Activated CD4-positive, alpha-beta T cell treated with anti-CD3 and anti-CD28 coated beads for 36 hours (primary cell): ENCODE measurements at places on chromosomes 5 and 9. TPM values are rescaled to one million over a fixed set of nuclear protein-coding genes. Genes with fewer than 3 reads are reported as not detected.

GRCh38 chr9:23581931-23582330 lies 244.1 kb downstream of the ELAVL2 start:
- DNase-seq = no peak

DNA sequence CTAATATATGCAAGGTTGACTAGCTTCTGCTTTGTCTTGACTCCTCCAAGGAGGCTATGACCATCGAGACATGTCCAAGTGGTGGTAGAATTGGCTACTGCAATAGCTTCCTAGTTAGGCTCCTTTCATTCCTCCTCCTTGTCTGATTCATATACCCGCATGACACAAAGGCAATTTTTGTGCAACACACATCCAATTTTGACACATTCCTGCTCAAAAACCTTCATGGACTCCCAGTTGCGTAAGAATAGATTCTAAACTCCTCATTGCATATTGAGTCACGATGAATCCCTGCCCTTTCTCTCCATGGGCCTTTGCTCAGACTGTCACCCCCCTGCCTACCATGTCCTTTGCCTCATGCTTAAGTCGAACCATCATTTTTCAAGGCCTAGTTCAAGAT lies 344.5 kb downstream of the ACTL7B start:
- DNase-seq = no peak

- DNase-seq = no peak
Measured at GRCh38 chr5:102713278-102713677, 41.8 kb upstream of the PAM start.

- no peak for DNase-seq
Measured at GRCh38 chr9:31606678-31607077, 777.8 kb upstream of the ACO1 start.

DNA sequence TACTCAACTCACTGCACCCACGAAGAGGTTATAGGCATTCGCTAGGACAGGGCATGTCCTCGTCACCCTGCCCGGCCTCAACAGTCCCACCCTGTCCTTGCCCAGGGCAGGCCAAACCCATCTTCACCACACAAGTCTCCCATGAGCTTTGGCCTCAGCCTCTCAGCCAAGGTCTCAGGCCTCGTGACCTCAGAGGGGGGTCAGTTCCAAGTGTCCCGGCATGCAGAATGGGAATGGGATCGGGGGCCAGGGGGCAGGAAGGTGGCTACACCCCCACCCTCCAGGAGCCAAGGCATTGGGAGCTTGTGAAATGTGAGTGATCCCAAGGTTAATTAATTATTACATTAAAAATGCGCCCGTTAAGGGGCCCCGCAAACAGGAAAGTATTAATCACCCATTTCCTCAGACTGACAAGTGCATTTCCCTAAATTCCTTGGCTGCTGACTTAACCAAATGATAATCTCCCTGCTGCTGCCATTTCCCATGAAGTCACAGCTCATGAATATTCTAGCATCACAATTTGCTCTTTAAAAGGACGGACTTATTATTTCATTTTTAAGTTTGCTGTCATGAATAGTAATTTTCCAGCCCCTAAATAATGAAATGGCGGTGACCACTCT lies 8.0 kb upstream of the UBAC1 start:
- no peak for DNase-seq

GRCh38 chr9:87695523-87695922 lies 30.4 kb upstream of the CTSL start:
- DNase-seq = no peak

- no peak for DNase-seq
Measured at GRCh38 chr5:118553662-118554061, 434.7 kb downstream of the DTWD2 start.

DNA sequence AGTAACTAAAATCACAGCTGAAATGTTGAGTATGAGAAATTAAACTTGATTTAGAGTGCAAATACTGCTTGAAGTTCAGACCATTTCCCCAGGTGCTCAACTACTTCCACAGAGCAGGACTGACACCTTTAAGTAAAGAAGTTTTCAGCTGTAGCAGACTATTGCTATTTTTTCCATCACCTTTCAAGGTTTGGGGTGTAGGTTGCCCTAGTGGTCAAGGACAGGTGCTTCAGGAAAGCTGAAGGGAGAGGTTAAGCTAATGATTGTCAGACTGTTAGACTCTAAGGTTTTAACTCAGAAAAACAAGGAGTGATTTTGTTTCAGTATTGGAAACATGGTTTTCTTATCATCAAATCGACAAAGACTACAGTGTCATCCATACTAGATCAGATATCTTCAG lies 162.1 kb downstream of the CCDC192 start:
- no peak for DNase-seq

GRCh38 chr9:38355517-38356120 lies 36.9 kb upstream of the ALDH1B1 start:
- DNase-seq = no peak

DNA sequence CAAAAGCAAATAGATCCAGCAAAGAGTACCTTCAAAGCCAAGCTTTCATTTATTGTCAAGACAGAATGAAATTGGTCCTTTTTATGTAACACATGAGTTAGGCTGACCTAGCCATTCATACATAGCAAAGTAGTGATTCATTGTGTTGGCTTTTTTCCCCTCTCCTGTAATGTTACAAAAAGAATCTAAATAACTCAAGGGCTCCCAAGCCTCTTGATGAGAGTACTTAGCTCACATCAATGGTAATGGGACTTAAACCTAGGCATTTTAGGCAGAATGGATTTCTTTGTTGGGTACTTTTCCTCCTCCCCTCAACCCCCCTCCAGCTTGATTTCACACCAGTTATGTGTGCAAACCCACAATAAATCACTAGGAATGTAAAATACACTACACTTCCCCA lies 123.7 kb downstream of the EBF1 start:
- DNase-seq = no peak

DNA sequence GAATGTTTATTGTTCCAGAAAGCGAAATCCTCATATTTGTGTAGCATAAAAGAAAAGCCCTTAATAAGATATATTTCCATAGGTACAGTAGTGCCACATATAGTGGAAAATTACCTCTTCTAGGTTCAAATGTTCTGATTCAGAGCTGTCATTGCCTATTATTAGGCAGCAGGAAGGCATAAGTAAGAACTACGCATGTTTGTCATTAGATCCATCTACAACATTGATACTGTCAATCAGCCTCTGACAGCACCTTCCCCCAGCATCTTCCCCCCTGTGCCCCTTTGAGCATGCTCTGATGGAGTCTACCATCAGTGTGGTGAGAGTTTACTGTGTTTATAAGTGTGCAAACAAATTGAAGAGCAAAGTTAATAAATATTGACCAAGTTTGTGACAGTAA lies 816.1 kb downstream of the TLE4 start:
- no peak for DNase-seq

DNA sequence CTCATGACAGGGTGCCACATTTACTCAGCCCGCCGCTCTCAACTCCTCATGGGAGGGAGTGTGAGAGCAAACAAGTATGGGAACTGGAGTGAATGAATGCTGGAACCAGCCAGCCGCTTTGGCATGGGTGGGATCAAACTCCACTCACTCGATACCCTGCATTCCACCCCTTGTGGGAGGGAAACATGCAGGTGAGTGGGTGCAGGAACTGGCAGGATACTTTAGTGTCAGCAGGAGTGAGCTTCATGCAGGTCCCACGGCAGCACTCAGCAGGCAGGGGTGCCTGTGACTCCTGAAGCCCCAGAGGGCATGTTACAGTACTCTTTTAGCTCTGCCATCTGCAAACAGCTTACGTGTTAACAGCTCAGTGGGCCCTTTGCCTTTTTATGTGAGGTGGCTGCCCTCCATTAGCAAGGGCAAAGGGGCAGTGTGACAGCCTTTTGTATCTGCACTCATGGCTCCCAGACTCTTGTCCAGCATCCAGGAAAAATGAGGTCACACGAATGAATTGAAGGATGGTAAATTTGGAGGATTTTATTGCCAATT lies 433.2 kb upstream of the NMUR2 start:
- no peak for DNase-seq

PLEKHG4B gene
- total RNA-seq = 0.23 TPM

YTHDC2 gene
- total RNA-seq = 19.0 TPM

PAIP1 gene
- 55.1 TPM for total RNA-seq
